Stimulated activated CD8-positive, alpha-beta memory T cell treated with anti-CD3 and anti-CD28 coated beads, Interleukin-15, amount 100 ng/mL, for 24 hours (primary cell): ENCODE measurements at places on chromosomes 7 and 10.
A peak's percentile ranks its signal among the peaks of the same experiment; 100 is the strongest.

GRCh38 chr7:103317009-103317408, 19.8 kb downstream of the PMPCB start:
- DNase-seq: no peak

GRCh38 chr7:99142727-99143520, 984 bp downstream of the SMURF1 start:
- peak; percentile 66 for DNase-seq

GRCh38 chr7:124101173-124101768, 68.4 kb upstream of the TMEM229A start:
- DNase-seq: no peak

DNA sequence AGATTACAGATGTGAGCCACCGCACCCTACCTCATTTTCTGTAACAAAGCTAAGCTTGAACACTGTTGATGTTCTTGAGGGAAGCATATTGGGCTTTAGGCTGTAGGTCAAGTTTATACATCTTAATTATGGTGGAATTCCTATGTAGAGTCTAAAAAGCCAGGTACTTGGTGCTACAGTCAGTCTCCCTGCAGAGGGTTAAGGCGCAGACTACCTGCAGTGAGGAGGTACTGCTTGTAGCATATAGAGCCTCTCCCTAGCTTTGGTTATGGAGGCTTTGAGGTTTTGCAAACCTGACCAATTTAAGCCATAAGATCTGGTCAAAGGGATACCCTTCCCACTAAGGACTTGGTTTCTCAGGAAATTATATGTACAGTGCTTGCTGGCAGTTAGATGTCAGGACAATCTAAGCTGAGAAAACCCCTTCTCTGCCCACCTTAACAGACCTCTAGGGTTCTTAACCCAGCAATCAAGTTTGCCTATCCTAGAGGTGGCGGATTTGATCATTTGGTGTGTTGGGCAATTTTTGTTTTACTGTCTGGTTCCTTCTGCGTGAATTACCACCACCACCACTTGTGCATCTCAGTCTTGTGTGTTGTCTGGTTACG, 6.0 kb downstream of the PPIA start:
- no peak for DNase-seq

- DNase-seq: no peak
Observed at GRCh38 chr7:110001254-110001938, 1089.5 kb upstream of the LRRN3 start.

GRCh38 chr7:27834179-27834921, 94.4 kb downstream of the TAX1BP1 start:
- no peak for DNase-seq

- no peak for DNase-seq
Observed at GRCh38 chr10:36540611-36541010, 584.8 kb upstream of the ANKRD30A start.

DNA sequence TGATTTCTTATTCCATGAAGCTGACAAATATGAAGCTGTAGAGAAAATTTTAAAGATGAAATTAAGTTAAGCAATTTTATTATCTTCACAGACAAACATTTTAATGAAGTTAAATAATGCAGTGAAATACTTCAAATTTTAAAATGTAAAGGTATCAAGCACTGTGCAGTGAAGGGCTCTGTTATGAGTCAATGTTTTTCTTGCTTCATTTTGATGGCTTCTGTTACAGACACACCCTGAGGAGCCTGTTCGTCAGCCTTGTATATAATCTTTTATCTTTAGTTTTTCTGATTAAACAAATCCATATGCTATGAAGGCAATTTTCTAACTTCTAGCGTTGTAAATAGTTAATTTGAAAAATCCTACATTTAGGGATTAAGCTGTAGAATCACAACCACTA, 18.5 kb downstream of the VSTM2A start:
- no peak for DNase-seq

DNA sequence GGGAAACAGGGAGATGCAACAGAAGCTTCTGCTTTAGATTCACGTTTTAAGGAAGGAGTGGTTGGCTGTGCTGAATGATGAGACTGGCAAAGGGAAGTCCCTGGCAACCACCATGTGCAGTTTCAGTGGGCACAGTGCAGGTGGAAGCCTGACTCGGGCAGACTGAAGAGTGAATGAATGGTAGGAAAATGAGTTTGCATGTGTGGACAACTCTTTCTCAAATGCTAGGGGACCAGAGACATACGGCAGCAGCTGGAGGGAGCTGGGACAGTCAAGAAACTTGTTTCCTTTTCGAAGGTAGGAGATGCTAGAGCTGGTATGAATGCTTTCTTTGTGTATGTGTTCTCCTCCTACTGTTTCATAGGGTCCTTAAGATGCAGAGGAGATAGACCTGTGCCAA, 29.0 kb downstream of the PODXL start:
- no peak for DNase-seq

GRCh38 chr10:113604572-113604971, 51.7 kb downstream of the HABP2 start:
- DNase-seq: no peak

GRCh38 chr10:97466755-97467154, 20.8 kb downstream of the ZDHHC16 start:
- DNase-seq: no peak

GRCh38 chr10:52115823-52116222, 198.3 kb upstream of the DKK1 start:
- DNase-seq: no peak

DNA sequence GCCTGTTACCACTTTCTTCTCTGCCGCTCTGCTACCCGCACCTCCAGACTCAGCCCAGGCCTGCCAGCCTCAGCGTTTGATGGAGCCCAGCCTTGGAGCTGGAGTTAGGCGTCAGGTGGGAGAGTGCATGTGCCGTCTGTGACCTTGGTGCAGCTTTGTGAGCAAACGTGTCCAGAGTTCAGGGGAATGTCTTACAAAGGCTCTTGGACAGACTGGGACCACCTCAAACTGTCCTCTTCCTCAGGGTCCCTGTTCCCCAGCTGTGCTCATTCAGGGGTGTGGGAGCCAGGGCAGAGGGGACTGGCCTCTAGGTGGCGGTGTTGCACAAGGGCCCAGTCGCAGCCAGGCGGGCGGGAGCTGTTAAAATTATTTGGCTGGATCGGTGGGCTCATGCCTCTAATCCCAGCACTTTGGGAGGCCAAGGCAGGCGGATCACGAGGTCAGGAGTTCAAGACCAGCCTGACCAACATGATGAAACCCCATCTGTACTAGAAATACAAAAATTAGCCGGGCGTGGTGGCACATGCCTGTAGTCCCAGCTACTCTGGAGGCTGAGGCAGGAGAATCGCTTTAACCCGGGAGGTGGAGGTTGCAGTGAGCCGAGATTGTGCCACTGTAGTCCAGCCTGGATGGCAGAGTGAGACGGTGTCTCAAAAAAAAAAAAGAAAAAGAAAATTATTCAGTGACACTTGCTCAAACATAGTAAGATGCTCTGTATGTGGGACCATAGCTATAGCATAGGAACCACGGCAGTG, 89.2 kb downstream of the ADCY1 start:
- no peak for DNase-seq

- DNase-seq: no peak
Observed at GRCh38 chr10:133608855-133609254, 17.7 kb downstream of the FRG2B start.

- DNase-seq: no peak
Observed at GRCh38 chr7:142898377-142899170, 13.0 kb upstream of the TRPV6 start.

GRCh38 chr10:80203835-80204676, 1.3 kb downstream of the ANXA11 start:
- DNase-seq: no peak

DNA sequence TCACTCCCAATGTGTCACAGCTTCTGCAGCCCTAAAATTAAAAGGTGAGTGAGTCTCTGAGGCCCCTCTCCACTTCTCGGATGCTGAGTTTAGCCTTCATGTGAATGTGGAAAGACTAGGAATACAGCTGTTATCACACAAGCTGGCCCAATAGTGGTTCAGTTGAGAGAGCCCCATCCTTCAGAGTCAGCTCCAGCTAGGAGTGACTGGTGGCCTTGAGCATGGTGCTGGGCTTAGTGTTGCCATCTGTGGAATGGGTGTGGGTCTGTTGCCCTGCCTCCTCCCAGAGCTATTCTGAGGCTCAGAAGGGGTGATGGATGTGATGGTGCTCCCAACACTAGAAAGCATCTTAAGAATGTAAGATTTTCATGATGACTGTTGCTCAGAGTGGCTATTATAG, 55.8 kb downstream of the FIGNL1 start:
- no peak for DNase-seq
